ENCODE measurements at places on chromosomes 16 and 17.

- no peak for DNase-seq
These were observed 359.1 kb downstream of the SEC14L1 start for GRCh38 chr17:77499699-77500435.

DNA sequence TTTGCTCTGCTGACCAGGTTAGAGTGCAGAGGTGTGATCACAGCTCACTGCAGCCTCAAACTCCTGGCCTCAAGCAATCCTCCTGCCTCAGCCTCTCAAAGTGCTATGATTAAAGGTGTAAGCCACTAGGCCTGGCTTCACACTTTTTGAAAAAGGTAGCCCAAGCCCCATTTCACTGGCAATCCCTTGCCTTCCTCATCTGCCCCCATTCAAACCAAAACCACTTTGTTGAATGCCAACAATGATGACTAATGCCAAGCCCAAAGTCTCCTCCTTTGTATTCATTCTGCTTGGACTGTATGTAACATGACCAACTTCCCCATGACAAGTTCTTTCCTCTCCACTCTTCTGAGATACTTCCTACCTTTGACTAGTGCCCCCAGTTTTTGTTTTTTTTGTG, 33.1 kb downstream of the N4BP1 start:
- DNase-seq = no peak

- no peak for DNase-seq
These were observed 19.9 kb downstream of the GAS7 start for GRCh38 chr17:10178506-10178991.

- DNase-seq = no peak
These were observed 625 bp downstream of the DVL2 start for GRCh38 chr17:7233701-7234082.

DNA sequence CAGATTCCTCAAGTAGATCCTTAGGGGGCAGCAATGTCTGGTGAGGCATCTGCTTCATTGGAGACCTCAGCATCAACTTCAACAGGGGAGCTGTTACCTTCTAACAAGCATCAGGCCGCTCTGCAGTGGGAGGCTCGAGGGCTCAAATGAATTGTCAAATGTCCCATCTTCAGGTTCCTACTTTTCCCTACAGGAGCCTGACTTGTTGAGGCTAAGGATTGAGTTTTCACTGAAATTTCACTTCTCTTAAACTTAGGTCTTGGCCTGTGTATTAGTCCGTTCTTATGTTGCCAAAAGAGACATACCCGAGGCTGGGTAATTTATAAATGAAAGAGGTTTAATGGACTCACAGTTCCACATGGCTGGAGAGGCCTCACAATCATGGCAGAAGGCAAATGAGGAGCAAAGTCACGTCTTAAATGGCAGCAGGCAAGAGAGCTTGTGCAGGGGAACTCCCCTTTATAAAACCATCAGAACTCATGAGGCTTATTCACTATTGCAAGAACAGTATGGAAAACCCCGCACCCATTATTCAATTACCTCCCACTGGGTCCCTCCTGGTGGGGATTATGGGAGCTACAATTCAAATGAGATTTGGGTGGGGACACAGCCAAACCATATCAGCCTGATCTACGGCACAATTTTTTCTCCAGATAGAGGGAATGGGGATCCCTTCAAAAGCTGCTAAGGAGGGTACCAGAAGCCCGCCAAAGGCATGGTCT, 5.1 kb upstream of the CD300LD start:
- no peak for DNase-seq

DNA sequence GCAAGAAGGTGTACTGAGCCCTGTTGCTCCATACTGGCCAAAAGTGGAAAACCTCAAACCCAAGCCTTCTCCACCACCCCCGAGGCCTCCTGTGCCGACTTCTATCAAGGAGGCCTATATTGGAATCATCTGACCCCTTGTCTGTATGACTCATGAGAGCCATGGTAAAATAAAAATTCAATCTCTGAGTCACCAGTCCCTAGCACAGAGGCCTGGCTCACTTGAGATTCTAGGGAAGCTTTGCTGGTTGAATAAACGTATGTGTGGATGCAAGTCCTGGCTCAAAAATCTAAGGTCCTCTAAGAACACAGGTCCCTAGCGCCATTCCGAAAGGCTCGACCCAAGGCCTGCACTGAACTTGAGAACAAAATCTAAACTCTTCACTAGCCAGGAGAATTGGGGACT, 15.0 kb downstream of the NSMCE1 start:
- DNase-seq = no peak

GRCh38 chr16:52912565-52913173, 140.0 kb downstream of the CHD9NB start:
- peak; percentile 70 for DNase-seq

DNA sequence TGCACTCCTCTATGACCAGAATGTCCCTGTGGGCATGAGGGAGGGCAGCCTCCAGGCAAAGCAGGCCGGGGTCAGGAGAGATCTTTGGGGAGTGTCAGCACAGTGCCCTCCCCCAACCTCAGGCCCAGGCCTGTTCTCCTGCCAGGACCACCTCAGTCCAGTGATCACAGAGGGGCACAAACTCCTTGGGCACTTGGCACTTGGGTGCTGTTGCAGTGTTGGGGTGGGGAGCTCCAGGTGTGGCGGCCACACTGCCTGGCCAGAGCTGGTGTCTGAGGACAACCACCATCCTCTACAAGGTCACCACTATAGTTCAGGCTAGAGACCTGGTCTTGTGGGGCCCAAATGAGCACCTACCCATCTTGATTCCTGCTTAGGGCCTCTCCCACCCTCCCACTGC, 37.2 kb downstream of the SMPD3 start:
- DNase-seq = no peak

DNA sequence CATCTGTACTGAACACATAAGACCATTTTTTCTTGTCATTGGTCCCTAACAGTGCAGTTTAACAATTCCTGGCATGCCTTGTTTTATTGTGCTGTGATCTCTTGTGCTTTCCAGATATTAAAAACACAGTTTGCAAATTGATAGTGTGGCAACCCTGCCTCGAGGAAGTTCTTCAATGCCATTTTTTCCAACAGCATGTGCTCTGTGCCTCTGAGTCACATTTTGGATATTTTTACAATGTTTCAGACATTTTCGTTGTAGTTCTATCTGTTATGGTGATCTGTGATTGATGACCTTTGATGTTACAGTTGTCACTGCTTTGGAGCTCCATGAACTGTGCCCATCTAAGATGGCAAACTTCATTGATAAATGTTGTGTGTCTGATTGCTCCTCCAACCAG, 66.2 kb downstream of the GOSR1 start:
- no peak for DNase-seq

GRCh38 chr17:27360507-27360906, 66.6 kb downstream of the WSB1 start:
- DNase-seq = no peak

DNA sequence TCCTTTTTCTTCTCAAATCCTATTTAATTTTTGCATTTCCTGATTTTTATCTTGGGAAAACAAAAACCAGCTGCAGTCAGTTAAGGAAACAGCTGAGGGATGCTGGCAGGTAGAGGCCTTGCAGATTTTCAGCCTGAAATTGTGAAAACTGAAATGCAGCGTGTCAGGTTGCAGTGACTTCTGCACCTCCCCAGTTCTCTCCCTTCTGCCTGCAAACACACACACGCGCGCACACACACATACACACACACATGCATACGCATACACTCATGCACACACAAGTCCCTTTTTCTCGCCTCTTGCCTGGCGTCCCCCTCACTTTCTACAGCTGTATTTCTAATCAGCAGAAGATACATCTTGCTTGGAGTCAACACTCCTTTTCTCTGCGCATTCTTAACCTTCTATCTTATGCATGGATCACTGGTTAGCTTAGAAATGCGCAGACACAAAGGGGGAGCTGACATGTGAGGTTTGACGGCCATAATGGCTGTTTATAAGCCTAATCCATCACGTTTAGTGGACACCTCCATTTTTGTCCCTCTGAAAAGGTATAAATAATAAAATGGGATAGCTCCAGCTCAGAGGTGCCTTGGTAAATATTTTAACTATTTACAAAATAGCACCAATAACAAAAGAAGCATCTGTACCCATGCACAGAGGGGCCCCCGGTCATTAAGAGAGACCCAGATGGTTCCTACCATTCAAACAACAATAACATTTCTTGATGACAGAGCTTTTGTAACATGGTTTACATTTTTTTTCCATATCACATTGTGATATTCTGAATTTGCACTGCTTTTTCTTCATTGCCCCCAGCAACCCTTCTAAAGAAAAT, 392.1 kb upstream of the SALL1 start:
- DNase-seq = peak; percentile 40

GRCh38 chr17:45276031-45276430, 14.1 kb upstream of the SPATA32 start:
- no peak for DNase-seq

GRCh38 chr17:78469443-78469842, 91.0 kb downstream of the PGS1 start:
- DNase-seq = no peak

- no peak for DNase-seq
These were observed 17.8 kb downstream of the SNN start for GRCh38 chr16:11685844-11686618.

DNA sequence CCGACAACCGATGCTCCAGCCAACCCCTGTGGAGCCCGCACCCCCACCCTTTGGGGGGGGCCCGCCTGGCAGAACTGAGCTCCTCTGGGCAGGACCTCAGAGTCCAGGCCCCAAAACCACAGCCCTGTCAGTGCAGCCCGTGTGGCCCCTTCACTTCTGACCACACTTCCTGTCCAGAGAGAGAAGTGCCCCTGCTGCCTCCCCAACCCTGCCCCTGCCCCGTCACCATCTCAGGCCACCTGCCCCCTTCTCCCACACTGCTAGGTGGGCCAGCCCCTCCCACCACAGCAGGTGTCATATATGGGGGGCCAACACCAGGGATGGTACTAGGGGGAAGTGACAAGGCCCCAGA, 17.9 kb downstream of the NGFR start:
- DNase-seq = no peak

DNA sequence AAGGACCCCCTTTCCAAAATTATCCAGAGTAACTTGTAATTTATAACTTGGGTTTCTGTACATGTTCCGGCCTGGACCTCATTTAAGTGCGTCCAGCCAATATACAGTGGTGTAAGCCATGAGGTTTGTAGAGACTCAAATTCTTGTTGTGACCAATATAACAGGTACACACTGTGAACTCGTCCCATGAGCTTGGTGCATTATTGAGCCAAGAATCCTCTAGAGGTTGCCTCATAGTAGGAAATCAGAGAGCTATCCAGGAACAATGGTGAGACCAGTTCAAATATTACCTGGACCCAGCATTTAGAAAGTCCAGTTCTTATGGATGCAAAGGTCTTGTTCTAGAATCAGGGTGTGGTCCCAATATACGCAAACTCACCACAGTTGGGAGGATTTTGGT, 138.2 kb downstream of the NPIPB5 start:
- no peak for DNase-seq

GRCh38 chr16:49095539-49095938, 186.1 kb downstream of the CBLN1 start:
- DNase-seq = no peak

- DNase-seq = no peak
These were observed 43.9 kb upstream of the SLC5A11 start for GRCh38 chr16:24801761-24802302.

DNA sequence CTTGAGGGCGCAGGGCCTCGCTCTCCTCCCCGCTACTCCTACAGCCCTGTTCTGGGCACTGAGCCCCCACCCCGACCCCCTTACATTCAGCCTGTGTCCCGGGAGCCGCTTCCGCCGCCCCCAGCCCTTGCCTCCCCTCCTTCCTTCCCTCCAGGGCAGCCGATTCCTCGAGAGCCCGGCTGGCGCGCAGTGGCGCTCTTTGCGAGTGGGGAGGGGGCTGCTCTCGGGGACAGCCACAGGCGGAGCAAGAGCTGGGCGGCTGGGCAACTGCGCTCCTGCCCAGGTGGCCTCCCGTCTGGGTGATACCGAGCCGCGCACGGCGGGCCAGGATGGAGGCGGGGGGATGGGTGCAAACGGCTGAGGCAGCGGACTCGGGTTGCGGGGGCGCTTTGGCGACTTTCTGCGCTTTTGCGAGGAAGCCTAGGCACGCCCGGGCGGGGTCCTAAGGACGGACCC, 1.2 kb downstream of the MMP15 start:
- DNase-seq = peak; percentile 33

GRCh38 chr16:8110572-8111514, 479.5 kb downstream of the TMEM114 start:
- no peak for DNase-seq

DNA sequence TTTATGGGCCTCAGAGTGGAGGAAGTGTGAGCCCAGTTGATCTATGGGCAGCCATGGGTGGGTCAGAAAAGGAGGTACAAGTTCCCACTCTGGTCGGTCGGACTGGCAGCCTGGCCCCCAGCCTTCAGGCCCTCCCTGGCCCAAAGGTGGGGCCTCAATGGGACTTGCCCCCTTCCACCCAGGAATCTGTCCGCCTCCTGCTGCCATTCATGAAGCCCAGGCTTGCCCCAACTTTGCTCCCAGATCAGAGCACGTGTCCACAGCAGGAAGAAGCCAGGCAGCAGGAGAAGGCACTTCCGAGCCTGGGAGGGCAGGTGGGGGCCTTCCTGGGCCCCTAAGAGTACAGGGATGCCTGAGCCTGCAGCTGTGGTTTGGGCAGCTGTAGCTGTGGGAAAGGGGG, 3.0 kb upstream of the CMTM3 start:
- no peak for DNase-seq

DNA sequence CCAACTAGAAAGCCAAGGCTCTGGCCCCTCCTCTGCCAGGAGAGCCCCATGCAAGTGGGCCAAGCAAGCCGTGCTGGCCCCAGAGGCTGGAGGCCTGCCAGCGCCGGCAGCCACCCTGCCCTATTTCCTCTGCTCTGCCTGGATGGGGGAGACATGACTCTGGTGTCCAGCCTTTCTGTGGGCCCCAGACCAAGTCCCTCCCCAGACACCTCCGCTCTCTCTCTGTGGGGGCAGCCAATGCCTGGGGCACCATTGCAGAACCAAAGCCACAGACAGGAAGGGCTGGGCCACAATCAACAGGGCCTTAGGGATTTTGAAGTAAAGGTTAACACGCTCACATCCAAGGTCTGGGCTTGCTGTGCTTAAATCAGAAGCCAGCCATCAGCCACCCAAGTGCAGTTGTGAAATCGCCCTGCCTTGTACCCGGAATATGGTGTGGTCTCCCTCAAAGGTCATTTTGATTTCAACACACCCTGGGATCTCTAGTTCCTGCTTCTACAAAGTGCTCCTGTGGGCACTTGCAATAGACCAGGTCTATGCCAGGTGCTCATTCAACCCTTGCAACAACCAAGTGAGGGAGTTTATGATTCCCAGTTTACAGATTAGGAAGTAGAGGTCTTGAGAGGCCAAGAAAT, 63.5 kb upstream of the TEX2 start:
- DNase-seq = no peak

Measured in neural crest cell (in vitro differentiated cells).